ENCODE measurements at places on chromosomes 16 and 17. TPM values are rescaled to one million over a fixed set of nuclear protein-coding genes. Genes with fewer than 3 reads are reported as not detected.

The SPATA32 gene
- total RNA-seq: not detected

The CAMKK1 gene
- 12.6 TPM for total RNA-seq

The SCN4A gene
- not detected for total RNA-seq

The DNAJA2 gene
- total RNA-seq: 81.4 TPM

The NFAT5 gene
- total RNA-seq: 45.7 TPM

The ARHGAP44 gene
- 1.2 TPM for total RNA-seq

The TSPOAP1 gene
- total RNA-seq: 1.5 TPM

The CES5A gene
- total RNA-seq: not detected

The TP53TG3F gene
- not detected for total RNA-seq

The BIRC5 gene
- total RNA-seq: 4.8 TPM

The PSME3IP1 gene
- 59.4 TPM for total RNA-seq

The COL1A1 gene
- 2,683 TPM for total RNA-seq

The KDM6B gene
- total RNA-seq: 7.1 TPM

The WFIKKN2 gene
- total RNA-seq: 0.09 TPM

The TGFB1I1 gene
- total RNA-seq: 47.8 TPM

The RNF43 gene
- not detected for total RNA-seq

The ATAD5 gene
- total RNA-seq: 0.89 TPM

The EMC8 gene
- 24.3 TPM for total RNA-seq

The GPR142 gene
- total RNA-seq: not detected

The NPW gene
- total RNA-seq: 0.65 TPM

The MYH13 gene
- under 0.01 TPM for total RNA-seq

The DVL2 gene
- total RNA-seq: 61.2 TPM

The HOXB2 gene
- total RNA-seq: 4.5 TPM

The CMTM2 gene
- total RNA-seq: not detected

The GCGR gene
- not detected for total RNA-seq

The WNT9B gene
- total RNA-seq: not detected

The KRTAP9-8 gene
- total RNA-seq: not detected

The SDR42E1 gene
- total RNA-seq: under 0.01 TPM

The CACNG4 gene
- not detected for total RNA-seq

The MYL4 gene
- total RNA-seq: 0.23 TPM

The LRRC36 gene
- not detected for total RNA-seq

The PRM3 gene
- total RNA-seq: not detected

The PRRT2 gene
- total RNA-seq: 4.4 TPM

The DUSP3 gene
- total RNA-seq: 78.0 TPM

The KATNB1 gene
- 22.0 TPM for total RNA-seq

The KLHL10 gene
- total RNA-seq: 0.28 TPM

The MEIOB gene
- total RNA-seq: not detected

The SLC6A4 gene
- total RNA-seq: not detected

The NPIPA8 gene
- not detected for total RNA-seq

All from smooth muscle cell of the umbilical artery (primary cell).